ENCODE measurements at places on chromosomes 6 and 20.

DNA sequence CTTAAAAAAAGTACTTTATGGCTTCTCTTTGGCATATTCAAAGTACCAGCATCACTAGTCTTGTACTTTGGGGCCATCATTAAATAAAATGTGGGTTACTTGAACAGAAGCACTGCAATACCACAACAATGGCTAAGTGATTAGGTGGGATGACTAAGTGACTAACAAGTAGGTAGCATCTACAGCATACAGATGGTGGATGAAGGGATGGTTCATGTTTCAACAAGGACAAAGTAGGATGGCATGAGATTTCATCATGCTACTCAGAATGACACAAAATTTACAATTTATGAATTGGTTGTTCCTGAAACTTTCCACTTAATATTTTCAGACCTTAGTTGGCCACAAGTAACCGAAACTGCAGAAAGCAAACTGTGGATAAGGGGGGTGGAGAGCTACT, 7.7 kb downstream of the MPC1 start:
- peak; percentile 10 for DNase-seq

DNA sequence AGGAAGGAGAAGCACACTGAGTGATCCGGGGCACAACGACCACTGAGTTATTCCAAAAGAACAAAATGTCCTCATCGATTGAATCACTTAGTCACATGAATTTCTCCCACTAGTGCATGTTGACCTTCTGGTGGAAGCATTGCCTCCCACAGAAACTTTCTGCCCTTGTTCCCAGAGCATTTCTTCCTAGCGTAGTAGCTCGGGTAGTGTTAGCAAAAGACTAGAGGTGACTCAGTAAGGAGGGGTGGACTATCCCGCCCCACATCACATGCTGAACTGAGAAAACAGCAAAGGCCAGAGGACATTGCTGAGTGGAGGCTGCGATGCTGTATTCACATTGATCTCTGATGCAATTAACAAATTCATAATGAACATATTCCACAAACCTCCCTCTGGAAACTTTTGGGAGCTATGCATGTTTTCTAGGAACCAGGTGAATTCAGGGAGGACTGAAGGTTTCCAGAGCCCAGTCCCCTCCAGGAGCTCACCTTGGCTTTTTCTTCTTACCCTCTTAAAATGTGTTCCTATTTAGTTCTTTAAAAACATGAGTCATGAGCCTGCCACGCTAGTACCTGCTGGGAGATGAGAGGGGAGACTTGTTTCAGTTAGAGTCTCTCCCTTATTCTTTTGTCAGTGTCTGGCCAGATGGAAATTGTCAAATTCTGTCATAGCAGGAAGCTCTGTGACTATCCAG, 507.9 kb downstream of the CDH26 start:
- peak; percentile 22 for DNase-seq

GRCh38 chr20:51995551-51995951, 193.2 kb upstream of the SALL4 start:
- peak; percentile 28 for DNase-seq

- peak; percentile 17 for DNase-seq
These were observed 141.7 kb downstream of the RFX6 start for GRCh38 chr6:117018771-117019170.

- no peak for DNase-seq
These were observed 8.2 kb upstream of the ADGRF4 start for GRCh38 chr6:47690214-47690613.

DNA sequence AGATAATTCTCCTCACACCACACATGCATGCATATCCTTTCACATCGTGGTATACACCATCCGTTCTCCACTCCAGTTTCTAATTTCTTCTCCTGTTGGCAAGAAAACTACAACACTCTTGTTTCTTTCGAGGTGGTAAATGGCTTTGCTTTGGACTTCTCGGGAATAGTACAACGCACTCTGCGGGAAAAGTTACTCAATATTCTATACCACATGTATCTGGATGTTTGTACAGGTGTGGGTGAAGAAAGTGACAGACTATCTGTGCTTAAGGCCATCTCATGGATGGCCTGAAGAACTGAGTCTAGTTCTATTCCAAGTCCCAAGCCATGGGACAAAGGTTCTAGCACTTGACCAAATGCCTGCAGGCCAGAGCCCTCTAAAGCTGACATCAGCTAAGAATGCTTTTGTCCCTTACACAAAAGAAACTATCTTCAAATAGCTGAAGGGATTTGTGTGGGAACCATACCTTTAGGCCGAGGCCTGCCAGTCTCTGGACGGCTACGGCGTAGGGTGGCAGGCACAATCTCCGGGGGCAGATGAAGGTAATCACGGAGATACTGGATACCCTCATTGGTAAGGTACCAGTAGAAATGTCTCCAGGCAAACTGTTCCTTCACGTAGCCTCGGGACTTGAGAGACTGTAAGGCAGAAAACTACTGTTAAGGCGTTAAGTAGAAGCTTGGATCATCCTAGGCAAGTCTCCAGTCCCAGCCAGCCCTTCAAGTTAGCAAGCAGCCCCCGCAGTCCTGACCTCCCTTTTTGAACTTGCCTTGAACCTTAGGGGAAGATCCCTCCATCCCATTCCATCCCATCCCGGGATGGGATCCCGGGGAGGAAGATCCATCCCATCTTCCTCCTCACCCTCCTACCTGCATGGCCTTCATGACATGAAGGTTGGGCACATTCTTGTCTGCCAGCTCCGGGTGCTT, 1.4 kb downstream of the RPS10 start:
- no peak for DNase-seq

All from fibroblast of mammary gland (primary cell).